ENCODE measurements at places on chromosomes 5 and 9.

- DNase-seq = no peak
Measured at GRCh38 chr9:88233091-88233490, 94.8 kb upstream of the SPATA31C2 start.

DNA sequence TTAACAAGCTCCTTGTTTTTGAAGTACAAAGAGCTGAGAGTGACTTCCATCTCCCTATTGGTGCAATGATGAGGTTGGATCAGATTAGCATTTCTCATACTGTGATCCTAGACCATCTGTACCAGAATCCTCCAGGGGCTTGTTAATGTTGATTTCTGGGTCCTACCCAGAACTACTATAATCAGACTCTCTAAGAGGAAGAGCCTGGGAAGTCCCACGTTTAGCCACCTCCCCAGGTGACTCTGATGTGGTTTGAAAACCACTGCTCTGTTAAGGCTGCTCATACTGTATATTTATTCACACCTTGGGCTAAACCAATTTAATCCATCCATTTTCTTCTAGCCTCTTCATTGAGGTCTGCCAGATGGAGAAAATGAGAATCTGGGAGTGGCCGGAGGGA is 49.6 kb upstream of the SMIM32 start:
- DNase-seq = no peak

DNA sequence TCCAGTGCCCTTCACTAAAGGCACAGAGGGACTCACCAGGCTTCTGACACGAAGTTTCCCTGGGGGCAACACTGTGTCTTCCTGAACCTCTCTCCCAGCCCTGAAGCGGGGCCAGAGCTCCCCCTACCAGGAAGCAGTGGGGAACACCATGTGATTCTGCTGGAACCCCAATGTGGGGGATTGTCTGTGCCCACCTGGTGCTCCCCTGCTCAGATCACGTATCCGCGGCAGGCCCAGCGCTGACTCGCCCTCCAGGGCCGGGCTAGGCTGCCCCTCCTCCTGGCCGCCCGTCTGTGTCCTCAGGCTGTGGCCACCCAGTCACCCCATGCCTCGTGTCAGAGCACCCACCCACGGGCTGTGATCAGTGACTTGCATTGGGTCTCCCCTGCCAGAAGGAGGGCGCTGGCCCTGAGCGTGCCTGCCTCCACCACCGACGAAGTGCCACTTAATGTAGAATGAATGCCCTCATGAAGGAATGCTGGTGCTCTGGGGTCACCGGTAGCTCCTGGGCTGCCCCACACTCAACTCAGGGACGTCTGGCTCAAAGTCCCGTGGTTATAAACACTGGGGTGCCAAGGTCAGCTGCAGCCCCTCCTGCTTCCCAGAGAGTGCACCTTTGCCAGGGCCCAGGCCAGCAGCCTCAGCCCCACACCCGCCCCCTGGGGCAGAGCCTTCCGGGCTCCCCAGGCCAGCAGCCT is 22.1 kb downstream of the SARDH start:
- DNase-seq = no peak

DNA sequence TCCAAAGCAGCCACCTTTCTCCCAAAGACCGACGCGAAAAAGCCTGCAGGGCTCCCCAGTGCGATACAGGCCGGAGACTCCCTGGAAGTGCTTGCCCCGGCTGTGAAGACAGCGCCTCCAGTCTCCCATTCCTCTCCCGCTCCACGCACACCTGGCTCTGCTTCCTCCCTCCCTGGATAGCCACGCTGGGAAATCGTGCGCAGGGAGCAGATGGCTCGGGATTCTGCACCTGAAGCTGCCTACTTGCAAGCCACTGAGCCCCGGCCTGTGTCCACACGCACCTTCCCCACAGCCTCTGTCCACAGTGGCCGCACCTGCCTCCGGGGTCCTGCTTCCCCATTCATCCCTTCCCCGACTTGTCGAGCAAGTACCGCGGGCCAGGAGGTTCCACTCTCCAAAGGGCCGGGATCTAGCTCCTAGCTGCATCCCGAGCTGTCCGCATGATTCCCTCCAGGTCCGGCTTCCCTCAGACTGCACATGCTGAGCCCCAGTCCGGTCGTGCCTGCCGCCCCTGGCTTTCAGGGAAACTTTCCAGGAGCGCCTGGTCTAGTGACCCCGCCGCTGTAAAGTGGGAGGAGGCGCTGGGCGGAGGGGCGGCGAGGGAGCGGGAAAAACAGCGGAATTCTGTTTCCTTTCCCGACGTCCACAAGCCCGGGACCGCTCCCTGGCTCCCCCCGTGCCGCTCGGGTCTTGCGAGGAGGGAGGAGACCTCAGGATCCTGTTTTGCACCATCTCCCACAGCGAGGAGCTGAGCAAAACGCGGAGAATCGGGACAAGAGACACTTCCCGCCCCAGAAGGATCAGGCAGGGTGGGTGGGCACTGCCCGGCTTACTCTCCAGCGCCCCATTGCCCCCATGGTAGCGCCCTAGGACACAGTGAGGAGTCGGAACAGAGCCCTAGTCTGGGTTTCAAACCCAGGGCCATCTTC is 2.0 kb downstream of the SEMA6A start:
- no peak for DNase-seq

- DNase-seq = no peak
Measured at GRCh38 chr9:94867281-94867841, 140.9 kb downstream of the AOPEP start.

DNA sequence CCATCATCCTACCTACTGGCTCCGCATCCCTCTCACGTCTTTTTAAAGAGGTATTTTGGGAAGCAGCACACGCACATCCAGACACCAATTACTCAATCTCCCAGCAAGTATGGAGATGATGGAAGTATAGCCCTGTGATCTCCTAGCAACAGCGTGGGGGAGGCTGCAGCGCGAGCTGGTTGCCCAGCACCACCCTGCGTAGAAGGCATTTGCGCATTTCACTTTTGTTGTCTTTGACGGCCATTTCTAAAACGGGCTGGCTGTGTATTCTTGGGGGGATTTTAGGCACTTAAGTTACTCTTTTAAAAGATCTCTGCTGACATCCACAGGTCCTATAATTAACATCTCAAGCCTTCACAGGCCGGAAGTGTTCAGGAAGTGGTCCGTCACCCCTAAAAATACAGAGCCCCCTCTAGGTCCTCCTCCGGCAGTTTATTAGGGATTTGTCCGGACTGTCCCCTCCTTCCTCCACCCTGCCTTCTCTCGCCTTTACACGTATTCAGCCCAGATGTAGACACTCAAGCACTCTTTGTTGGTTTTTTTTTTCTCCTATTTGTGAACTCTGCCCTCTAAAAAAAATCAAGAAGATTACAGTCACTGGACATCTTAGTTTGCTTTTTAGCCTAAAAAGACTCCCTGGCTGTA is 371.4 kb downstream of the NTRK2 start:
- no peak for DNase-seq

DNA sequence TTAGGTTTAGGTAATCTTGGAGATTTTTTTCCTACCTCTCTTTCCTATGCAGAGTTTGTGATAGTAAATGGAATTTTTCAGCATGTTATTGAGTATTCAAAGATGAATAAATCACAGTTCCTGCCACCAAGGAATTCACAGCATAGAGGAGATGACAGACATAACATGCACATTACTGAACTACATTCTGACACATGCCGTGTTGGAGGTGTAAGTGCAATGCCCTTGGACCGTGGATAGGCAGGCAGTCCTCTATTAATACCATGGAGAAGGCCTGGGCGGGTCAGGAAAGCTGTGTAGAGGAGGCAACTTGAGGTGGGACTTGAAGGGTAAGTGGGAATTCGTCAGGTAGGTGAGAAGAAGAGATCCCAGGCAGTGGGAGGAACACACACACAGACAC is 43.9 kb downstream of the MCCC2 start:
- no peak for DNase-seq

DNA sequence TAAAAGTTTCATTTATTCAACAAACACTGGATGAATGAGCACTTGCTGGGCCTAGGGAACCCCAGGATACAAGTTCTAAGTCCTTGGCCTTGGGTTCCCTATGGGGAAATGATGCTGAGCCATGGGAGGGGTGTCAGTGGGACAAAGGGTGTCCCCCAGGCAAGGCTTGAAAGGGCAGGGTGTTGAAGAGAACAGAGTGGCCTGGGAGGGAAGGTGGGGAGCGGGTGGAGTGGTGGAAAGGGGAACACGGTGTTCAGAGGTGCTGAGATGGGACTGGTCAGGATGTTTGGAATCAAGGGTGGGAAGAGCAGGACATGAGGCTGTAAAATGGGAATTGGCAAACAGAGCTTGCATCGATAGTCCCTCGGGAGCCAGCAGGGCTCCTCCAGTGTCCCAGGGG is 61.8 kb downstream of the PPARGC1B start:
- no peak for DNase-seq

- DNase-seq = no peak
Measured at GRCh38 chr5:122981846-122982245, 54.7 kb downstream of the PPIC start.
